Inflammatory macrophage (primary cell): ENCODE measurements at places on chromosomes 3 and 15.

GRCh38 chr3:49652218-49652902, 21.8 kb upstream of the APEH start:
- no peak for DNase-seq

DNA sequence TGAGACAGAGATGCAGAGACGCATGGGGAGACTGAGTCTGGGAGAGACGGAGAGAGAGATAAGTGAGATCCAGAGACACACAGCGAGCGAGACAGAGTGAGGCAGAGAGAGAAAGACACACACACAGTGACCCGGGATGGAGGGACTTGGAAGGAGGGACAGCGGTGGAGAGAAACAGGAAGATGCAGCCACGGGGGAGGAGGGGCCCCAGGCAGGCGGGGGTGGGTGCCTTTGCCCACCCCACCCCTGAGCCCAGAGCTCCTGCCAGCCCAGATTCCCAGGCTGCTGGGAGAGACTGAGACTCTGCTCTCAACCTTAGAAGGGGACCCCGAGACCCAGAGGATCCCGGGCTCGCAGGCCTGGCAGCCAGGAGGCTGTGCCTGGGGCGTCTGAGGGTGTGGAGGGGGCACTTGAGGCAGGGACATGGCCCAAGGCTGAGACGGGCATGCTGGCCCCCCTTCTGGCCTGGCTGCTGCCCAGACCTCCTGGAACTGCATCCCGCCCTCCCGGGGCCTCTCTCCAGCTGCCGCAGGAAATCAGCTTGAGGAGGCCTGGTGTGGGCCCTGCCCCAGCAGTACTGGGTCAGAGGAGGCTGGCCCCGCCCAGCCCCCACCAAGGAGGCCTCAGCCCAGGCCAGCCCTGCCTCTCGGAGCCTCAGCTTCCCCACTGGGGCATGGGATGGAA, 18.1 kb downstream of the H1-8 start:
- DNase-seq, result no peak

GRCh38 chr3:14208977-14209394, 30.4 kb downstream of the LSM3 start:
- DNase-seq, result no peak

- no peak for DNase-seq
Observed at GRCh38 chr3:61015408-61015807, 235.8 kb downstream of the FHIT start.

DNA sequence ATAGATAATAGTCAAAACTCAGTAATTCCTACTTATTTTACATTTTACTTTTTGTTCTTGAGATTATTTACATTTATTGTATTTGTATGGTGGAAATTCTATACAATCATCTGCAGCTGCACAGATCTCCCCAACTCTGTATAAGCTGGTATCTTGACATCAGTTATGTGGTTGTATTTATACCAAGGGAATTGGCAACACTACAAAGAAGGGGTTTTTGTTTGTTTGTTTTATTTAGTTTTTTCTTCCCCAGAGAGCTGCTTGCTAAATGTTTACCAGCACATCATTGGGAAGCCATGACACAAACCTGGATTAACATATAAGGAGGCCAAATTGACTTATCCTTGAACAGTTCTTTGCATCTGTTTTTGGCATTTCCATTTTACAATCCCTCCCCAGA, 389.2 kb upstream of the KCNMB2 start:
- DNase-seq, result no peak

- peak; percentile 69 for DNase-seq
Observed at GRCh38 chr15:90512981-90513380, 16.7 kb upstream of the CRTC3 start.

- no peak for DNase-seq
Observed at GRCh38 chr3:15284121-15284889, 48.1 kb downstream of the SH3BP5 start.

GRCh38 chr3:159432682-159433340, 555.8 kb upstream of the IL12A start:
- DNase-seq, result no peak

DNA sequence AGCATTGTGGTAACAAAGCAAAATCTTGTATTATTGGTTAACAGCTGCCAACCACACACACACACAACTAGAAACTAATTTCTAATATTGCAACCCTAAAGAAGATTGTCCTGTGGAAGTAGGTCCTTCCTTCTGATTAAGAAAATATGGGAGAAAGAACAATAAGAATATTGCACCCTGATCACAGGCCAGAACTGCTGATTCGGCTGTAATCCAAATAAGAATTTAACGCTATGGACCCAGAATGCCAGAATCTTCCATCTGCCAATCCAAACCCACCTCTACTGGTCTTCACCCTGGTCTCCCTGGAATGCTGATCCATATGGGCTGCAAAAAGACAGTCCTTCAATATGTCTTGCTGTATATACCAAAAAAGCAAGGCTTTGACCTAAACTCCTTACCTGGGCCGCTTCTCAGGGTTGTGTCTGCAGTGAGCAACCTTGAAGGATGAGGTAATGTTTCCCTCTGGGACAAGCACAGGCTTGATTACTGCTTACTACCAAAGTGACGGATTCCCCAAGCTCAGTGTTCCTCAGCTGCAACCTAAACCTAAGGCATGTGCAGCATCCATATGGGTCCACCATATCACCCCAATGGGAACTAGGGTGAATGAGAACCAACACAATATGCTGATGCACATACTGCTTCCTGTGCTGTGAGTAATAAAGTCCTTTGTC, 8.0 kb downstream of the CCDC14 start:
- no peak for DNase-seq

DNA sequence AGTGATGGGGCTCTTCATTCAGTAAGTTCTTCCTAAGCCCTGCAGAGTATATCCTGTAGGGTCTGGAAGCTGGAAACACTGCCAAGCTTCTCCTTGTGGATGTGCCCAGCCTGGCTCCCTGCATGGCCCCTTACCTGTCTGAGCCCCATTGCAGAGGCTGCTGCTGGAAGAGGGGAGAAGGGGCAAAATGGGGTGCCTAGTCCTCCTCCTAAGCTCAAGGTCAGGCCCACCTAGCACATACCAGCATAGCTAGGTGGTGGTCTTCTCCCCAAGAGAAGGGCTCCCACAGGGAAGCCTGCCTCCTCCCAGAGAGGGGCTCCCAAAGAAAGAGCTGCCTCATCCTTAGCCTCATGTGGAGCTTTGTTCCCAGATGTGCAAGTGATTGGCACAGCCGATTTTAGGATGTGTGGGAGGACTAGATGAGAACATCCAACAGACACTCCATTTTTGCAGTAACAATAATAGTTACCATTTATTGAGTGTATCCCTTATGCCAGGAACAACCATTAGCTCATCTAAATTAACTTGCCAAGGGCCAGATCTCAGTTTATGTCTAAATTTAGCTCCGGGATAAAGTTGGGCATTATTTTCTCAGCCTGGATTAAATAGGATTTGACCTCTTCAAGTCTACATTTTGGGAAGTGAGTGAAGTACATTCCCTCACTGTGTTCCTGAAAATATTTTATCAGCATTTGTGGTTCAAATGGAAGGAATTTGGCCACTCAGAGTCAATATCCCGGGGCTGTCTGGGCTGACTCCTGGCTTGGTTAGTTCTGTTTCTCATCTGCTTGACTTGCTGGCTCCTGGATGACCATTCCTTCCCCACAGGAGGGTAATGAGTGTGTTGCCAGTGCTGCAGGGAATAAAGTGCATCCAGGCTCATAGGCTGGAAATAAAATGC, 291.1 kb upstream of the ROPN1 start:
- no peak for DNase-seq

GRCh38 chr3:183699238-183699947, 1.8 kb downstream of the YEATS2 start:
- no peak for DNase-seq

GRCh38 chr3:69409831-69410230, 23.9 kb upstream of the FRMD4B start:
- no peak for DNase-seq

DNA sequence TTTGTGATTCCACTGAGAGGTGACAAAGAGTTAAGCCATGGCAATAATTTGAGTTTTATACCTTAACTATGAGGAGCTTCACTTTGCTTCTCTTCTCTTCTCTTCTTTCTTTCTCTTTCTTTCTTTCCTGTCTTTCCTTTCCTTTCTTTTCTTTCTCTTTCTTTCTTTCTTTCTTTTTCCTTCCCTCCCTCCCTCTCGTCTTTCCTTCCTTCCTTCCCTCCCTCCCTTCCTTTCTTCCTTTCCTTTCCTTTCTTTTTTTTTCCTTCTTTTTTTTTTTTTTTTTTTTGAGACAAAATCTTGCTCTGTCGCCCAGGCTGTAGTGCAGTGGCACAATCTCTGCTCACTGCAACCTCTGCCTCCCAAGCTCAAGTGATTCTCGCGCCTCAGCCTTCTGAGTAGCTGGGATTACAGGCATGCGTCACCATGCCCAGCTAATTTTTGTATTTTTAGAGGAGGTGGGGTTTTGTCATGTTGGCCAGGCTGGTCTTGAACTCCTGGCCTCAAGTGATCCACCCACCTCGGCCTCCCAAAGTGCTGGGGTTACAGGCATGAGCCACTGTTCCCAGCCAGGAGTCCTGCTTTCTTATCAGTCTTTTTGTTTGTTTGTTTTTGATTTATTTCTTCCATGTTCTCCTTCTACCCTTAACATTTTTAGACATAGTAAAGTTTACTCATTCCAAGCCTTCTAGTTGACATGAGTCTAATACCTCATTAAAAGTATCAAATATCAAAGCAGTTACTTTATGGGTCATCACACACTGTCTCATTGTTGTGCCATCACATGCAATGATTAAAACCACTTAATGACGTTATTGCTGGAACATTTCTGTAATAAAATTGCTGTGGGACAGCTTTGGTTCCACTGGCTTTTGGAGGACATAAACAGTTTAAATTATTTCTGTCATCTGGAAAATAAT, 29.9 kb downstream of the SLC49A4 start:
- peak; percentile 14 for DNase-seq
